ENCODE measurements at places on chromosomes 5 and 9.

DNA sequence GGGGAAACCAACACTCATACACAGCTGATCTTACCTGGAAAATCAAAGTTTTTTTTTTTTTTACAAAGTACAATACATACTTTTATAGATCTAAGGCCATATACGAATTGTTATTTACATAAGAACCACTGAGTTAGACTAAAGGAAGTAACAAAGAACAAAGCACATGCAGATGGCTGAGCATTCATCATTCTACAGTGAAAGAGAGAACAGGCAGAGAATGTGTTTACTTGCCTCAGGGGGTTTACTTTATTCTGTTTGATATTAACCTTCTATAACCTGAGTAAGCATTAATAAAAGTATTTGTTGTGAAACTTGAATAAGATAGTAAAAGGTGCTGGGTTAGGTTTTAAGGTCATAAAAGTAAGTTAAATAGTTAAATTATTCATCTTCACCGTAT, 54.7 kb downstream of the SLC38A9 start:
- no peak for DNase-seq

GRCh38 chr9:13898957-13899356, 415.0 kb downstream of the NFIB start:
- no peak for DNase-seq

- no peak for DNase-seq
These were observed 137.9 kb upstream of the GRHPR start for GRCh38 chr9:37284636-37285035.

DNA sequence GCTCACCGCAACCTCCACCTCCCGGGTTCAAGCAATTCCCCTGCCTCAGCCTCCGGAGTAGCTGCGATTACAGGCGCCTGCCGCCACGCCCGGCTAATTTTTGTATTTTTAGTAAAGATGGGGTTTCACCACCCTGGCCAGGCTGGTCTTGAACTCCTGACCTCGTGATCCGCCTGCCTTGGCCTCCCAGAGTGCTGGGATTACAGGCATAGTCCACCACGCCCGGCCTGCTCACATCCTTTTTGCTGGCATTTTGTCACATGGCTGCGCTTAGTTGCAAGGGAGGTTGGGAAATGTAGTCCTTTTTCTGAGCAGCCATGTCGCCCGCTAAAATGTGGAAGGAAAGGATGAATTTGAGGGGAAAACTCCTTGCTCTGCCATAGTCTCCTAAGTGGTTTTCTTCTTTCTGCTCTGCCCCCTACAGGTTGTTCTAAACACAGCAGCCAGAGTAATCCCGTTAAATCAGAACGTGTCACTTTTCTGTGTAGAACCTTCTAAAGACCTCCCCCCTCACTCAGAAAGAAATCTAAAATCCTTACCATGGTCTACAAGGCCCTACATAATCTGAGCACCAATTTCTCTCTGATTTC, 57.8 kb upstream of the HSPA9 start:
- no peak for DNase-seq

- no peak for DNase-seq
These were observed 22.1 kb downstream of the DAB2IP start for GRCh38 chr9:121673576-121673975.

DNA sequence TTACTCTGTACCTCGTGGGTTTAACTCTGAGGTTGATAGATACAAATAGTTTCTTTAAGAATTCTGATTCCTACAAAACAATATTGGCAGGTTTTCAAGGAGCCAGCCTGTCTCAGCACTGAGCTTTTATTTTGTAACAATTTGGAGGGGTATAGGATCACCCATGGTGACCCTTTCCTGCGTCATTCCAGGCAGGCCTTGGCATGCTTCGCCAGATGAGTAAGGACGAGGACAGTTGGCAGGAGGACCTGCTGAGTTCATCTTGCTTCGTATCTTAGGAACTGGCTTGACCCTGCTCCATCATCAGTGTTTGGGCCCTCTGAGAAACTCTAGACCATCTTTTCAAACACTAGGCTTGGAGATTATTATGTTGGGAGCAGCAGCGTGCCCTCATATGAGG, 17.9 kb downstream of the ZNF462 start:
- DNase-seq, result no peak
